ENCODE measurements at places on chromosomes 7 and 10.

GRCh38 chr10:89235073-89235798, 16.3 kb downstream of the LIPA start:
- DNase-seq, result no peak

- DNase-seq, result no peak
Measured at GRCh38 chr7:80307227-80307856, 172.7 kb downstream of the GNAI1 start.

DNA sequence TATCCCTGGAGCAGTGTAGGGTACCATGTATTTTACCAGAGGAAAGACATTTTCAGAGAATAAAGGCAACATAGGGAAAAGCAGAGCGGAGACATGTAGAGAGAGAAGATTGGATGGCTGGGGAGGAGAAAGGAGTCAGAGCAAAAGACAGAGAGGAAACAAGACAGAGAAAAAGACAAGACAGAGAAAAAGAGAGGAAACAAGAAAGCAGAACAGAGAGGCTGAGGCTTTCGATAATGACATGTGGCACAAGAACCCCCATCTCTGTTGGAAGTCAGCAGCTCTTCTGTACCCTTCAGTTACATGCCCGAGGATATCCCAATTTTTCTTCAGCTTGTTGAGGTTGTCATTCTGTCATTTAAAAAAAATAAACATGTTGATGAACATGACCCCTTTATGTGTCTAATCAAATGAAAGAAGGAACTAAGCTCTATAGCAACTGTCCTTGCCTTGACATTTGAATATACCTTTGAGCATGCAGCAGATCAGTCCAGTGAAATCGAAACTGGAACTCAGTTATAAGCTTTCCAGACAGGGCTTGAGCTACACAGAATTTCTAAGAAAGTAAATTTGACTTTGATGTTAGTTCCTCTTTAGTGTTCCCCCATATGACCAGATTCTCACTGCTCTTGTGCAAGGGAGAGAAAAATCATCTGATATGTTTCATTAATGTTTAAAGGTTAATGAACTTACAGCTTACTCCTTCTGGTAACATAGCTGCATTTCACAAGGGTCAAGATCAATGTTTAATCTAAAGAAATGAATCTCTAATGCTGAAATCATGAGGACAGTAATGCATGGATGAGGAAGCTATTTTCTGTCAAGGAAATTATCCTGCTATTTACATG, 75.1 kb upstream of the SP4 start:
- DNase-seq, result no peak

- DNase-seq, result no peak
Measured at GRCh38 chr10:131072651-131073468, 238.7 kb downstream of the TCERG1L start.

GRCh38 chr10:2927958-2928840, 139.1 kb upstream of the PFKP start:
- DNase-seq, result peak; percentile 83

DNA sequence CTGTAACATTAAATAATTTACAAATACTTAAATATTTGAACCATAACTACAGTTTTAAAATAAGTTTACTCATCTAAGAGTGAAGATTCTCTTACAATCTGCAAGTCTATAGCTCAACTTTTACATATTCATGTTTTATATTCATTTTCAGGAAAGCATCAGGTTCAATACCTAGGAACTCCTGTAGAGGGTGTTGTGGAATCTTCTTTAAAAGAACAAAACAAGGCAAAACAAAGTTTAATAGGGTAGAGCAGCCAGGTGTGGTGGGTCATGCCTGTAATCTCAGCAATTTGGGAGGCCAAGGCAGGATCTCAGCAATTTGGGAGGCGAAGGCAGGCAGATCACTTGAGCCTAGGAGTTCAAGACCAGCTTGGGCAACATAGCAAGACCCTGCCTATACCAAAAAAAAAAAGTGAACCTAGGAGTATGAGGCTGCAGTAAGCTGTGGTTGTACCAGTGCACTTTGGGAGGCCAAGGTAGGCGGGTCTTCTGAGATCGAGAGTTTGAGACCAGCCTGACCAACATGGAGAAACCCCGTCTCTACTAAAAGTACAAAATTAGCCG, 45.1 kb downstream of the ST8SIA6 start:
- no peak for DNase-seq

GRCh38 chr10:80436446-80437098, 17.5 kb upstream of the TSPAN14 start:
- DNase-seq, result no peak

- no peak for DNase-seq
Measured at GRCh38 chr7:3179456-3179855, 121.6 kb upstream of the SDK1 start.

DNA sequence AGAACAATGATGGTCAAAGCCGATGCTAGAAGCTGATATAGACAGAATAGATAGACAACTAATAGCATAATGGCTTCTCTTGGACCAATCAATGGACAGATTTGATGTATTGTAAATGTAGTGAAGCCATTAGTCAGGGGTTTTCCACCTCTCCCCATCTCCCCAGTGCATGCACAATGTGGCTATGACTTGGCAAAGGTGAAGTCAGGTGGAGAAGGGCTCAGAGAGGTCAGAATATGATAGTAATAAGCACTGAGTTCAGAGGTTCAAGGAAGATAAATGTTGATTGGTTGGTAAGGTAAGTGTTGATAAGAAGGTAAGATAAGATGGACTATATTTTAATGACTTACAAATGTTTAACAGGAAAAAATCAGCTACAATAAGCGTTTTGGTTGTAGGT, 28.5 kb downstream of the BLNK start:
- no peak for DNase-seq

- DNase-seq, result no peak
Measured at GRCh38 chr7:43010061-43010460, 77.9 kb downstream of the MRPL32 start.

- DNase-seq, result no peak
Measured at GRCh38 chr10:87506956-87507355, 2.3 kb downstream of the MINPP1 start.

- DNase-seq, result no peak
Measured at GRCh38 chr7:78768859-78769258, 684.6 kb downstream of the MAGI2 start.

GRCh38 chr7:145009876-145010275, 174.0 kb upstream of the TPK1 start:
- DNase-seq, result no peak

DNA sequence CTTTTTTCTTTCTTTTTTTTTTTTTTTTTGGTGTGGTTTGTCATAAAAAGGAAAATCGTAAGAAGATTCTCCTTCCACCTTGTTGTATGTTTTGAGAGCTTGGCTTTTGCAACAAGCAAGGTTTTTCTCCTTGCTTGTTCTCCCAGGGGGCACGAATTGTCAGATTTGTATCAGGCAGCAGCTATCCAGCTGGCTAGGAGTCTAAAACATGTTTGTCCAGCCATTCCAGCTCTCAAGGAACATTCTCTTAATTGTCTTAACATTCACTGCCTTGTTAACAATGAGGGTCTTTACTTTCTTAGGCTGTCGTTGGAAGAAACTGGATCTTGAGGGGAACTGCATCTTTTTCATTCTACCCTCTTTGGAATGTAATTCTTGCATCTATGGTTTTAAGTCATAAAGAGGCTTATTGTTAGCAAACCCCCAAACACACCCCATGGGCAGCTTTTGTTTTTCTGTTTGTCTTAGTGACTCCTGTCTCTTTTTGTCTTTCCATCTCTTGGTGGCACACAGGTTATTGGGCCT, 14.6 kb downstream of the SHTN1 start:
- DNase-seq, result no peak

DNA sequence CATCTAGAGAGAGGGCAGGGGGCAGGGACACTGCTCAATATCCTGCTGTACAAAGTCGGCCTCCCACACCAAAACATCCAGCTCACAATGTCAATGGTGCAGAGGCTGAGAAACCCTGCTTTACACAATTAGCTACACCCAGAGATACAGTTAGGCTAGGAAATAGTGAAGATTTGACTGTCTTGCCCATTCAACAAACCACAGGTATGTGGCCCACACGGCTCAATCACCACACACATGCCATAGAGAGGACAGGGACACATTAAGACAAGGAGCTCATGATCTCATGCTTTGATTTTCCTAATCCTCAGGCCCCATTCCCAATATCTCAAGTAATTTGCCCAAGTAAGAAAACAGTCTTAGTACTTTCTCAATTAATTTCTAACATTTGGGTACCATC, 110.4 kb downstream of the OSBPL3 start:
- no peak for DNase-seq

DNA sequence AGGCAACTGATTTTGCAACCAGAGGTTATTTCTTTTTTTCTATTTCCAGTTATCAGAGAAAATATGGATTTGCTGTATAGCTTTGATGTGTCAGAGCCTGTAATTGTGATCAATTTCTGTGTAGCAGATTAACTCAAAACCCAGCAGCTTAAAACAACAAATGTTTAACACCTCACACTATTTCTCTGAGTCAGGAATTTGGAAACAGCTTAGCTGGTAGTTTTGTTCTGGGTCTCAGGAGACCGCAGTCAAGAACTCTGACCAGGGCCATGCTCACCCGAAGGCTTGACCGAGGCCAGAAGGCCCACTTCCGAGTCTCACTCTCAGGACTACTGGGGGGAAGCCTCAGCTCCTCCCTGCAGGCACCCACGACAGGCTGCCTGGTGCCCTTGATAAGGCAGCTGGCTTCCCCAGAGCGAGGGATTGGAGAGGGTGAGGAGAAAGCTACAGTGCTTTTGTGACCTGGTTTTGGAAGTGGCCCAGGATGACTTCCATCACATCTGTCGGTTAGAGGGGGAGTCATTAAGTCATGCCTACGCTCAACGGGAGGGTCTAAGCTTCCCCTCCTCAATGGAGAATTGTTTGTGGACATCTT, 105.7 kb upstream of the SHH start:
- DNase-seq, result no peak

DNA sequence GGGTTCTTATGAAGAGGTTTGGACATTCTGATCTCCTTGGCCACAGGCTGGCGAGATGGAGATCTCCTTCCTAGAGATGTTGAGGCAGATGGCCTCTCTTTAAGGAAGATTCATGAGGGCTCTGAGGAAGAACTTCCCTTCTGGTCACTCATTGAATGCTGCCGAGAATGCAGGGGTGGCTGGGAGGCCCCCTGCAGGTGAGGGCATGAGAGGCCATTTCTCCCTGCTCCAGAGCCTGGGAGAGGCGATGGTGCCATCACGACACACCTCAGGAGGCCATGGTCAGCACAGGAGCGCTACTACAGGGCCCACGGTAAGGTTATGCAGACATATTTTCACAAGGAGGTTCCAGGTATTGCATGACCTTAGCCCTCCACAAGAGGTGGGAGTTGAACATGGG, 40.2 kb downstream of the CXCL12 start:
- no peak for DNase-seq

- no peak for DNase-seq
Measured at GRCh38 chr7:135217645-135218509, 6.6 kb upstream of the WDR91 start.

GRCh38 chr10:120098232-120098930, 205.9 kb downstream of the SEC23IP start:
- no peak for DNase-seq

DNA sequence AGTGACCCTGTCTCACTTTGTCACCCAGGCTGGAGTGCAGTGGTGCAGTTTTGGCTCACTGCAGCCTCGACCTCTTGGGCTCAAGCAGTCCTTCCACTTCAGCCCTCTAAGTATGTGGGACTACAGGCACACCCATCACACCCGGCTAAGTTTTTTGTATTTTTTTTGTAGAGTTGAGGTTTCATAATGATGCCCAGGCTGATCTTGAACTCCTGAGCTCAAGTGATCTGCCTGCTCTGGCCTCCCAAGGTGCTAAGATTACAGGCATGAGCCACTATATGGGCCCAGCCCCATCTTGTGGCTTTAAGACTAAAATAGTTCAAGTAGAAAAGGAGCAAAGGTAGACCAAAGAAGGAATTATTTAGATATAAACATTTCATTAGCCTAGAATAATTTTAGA, 65.5 kb downstream of the MLLT10 start:
- DNase-seq, result no peak

DNA sequence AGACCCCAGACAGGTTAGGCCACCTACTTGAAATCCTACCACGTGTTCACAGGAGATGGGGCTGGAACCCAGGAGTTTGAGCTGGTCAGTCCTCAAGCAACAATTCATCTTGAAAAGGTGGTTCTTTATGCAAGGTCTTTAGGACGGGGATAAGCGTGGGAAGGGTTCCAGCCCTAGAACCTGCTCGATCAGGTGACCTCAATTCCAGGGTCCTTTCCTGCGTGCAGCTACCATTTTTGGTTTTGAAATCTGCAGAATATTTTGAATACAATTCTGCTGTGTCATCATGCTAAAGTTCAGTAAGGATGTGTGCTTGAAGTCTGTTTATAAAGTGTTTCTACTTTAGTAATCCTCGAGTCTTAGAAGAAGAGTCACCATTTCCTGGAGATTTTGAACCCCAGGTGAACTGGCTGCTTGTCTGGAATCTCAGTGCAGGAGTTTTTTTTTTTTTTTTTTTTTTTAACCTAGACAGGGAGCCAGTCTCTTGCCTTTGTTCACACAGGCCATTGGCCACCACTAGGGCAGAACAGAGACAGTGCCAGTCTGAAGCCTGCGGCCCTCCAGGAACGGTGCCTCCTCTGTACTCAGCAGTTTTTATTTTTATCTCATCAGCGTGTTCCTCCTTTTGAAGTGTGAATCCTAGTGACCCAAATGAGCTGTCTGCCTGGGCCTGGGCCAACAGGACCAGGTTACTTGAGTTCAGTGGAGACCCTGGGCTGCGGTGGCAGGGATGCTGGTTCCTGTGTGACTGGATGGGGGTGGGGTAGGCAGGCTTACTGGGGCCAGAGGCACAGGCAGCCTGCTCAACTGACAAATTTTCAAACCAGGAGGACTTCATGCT, 54.6 kb downstream of the EEPD1 start:
- peak; percentile 31 for DNase-seq

- DNase-seq, result no peak
Measured at GRCh38 chr10:129335942-129336341, 131.1 kb upstream of the MGMT start.

- DNase-seq, result no peak
Measured at GRCh38 chr10:99484626-99485581, 47.8 kb upstream of the NKX2-3 start.

DNA sequence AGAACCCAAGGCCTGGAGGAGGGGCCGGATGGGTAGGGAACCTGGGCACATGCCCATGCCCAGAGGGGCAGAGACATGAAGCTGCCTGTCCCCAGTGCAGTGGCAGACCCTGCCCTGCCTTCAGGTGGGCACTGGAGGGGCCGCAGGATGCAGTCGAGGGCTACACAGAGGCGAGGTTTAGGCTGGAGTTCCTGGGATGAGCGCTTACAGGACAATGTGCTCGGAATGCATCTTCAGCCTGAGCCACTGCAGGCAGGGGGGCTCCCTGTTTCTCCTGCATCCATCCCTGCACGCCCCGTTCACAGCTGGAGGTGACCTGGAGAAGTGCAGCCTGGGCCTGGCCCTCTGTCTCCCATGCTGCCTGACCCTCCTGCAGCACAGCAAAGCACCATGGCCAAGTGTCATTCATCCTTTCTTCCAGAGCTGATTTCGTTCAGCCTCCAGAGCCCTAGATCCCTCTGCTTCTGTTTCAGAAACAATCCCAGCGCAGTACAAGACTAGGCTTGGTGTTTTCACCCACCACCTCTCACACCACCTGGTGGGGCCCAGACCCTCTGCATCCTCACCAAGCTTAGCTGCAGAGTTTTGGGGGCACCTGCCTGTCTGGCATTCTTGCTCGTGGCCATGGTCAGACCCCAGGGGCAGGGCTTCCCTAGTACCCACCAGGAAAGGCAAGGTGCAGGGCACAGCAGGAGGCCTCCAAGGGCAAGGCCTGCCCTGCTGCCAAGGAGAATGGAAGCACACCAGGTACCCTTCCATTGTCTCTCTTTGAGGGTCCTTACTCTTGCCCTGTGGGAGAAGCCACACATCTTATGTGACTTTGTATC, 311.9 kb downstream of the TCERG1L start:
- no peak for DNase-seq

- DNase-seq, result no peak
Measured at GRCh38 chr10:96205580-96205979, 65.8 kb downstream of the BLNK start.

- no peak for DNase-seq
Measured at GRCh38 chr7:100969066-100969615, at the start of gene MUC12. MUC12 (plus strand) TSS chr7:100969565; CDS start chr7:100969623, 58 bp downstream.
